Neural crest cell (in vitro differentiated cells): ENCODE measurements at places on chromosomes 3 and 15.

DNA sequence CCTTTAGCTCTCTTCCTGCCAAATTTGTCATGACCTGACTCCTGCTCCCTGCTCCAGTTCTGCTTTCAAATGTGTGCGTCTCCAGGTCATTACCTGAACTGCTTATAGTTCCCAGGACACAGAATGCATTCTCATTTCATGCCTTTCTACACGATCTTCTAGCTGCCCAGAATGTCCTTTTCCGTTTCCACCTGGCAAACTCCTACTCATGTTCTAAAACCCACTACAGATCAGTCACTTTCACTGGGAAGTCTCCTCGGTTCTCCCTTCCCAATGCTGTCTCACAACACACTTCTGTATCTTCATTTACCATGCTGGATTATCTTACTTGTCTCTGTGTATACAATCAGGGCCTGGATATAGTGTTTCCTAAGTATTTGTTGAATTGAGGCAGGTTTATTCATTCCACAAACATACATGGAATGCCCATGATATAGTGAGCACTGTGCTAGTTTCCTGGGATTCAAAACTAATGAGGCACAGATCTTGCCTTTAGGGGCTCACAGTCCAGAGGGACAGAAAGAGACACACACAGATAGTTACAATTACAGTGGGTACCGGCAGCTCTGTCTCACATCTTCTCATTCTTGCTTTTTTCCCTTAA is 1.6 kb upstream of the NOX5 start:
- no peak for DNase-seq

- no peak for DNase-seq
These were observed 34.3 kb upstream of the BSN start for GRCh38 chr3:49519916-49520385.

DNA sequence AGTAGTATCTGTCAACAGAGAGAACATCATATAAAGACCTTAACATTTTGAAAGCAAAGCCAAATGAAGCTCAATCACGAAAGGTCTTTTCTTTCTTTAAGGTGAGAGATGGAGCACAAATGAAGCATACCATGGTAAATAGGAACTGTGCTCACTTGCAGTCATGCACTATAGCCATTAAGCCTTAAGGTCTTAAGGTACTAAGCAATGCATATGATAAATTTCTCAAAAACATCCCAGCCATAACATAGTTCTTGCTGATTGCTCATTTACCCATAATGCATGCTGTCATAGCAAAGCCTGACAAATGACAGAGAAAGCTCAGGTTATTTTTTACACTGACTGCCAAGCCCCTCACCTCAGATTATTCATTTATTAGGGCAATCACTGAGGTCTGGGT is 214.5 kb downstream of the MECOM start:
- no peak for DNase-seq

DNA sequence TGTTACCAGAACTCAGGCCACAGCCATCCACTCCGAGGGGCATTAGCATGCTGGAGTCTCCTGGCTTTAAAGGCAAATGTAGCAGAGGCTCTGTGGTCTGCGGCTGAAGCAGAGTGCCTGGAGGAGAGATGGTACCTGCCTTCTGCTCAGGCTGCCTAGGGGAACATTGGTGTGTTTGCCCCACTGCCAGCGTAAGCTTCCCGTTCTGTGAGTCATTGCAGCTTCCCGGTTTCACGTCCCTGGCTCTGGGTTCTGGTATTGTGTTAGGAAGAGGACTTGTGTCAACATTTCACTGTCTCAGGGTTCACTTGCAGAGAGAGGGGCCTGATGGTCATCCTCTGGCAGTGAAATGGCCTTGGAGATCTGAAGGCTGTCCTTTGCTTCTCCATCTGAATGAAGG is 1.8 kb downstream of the GASK1A start:
- DNase-seq = no peak

- no peak for DNase-seq
These were observed 143.6 kb downstream of the PLCL2 start for GRCh38 chr3:17028363-17028762.

DNA sequence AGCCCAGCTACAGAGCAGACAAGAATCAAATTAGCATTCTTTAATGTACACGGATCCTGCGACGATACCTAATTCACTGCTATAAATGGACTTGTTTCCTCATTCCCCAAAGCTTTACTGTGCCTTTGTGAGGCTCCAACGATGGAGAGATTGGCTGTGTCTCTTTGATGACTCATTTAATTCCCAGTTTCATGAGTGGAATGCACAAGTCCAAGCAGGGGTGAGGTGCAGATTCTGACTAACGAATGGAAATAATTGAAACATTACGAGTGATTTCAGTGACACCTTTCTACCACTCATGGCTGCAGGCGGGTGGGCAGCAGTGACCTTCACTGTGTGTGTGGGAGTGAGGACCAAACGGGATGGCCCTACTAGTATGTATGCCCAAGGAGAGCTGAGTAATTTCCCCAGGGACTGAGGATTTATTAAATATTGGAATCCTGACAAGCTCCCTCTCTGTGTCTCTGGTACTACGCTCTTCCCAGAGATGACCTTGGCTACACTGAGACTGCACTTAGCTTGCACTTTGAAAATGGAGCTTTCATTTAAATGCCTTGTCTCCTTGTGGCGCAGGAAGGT is 156.7 kb downstream of the CACNA2D3 start:
- no peak for DNase-seq

- peak; percentile 45 for DNase-seq
These were observed 10.0 kb upstream of the ST8SIA2 start for GRCh38 chr15:92383519-92384324.

GRCh38 chr3:169583269-169583668 is 80.2 kb downstream of the MECOM start:
- DNase-seq = no peak

DNA sequence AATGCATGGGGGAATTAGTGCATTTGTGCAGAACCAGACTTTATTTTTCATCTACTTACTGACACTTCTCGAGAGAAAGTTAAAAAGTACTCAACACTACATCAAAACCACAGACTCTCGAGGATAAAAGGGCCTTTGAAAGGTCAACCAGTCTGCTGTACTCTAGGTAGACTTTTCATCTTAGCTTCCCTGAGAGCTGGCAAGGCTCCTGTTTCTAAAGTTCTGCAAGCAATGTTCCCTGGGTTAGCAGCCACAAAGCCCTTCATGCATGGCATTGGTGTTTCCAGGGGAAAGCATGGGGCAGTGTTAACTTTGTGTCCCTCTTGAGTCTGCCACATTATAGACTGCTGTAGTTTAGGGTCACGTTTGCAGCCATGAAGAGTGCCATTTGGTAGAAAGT is 106.4 kb upstream of the PFN2 start:
- no peak for DNase-seq

GRCh38 chr3:75692061-75692460 is 27.9 kb downstream of the FRG2C start:
- DNase-seq = no peak

DNA sequence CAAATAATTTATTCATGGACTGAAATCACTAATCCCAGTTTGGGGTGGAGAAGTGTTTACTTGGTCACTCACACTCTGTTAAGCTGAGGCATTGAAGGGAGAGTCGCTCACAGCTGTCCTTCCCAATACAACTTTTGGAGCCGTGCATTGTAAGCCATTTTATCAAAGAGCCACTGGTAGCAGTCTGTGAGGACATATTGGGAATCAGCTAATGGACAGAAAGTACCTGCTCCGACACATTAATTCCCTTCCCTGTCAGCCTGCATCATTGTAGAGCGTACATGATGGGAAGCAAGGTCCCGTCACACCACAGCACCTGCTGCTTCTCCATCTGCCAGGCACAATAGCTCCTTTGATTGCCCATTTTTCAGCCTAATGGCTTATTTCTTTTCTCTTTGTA is 643.2 kb downstream of the SQOR start:
- no peak for DNase-seq

GRCh38 chr15:88529021-88529630 is 17.4 kb downstream of the DET1 start:
- no peak for DNase-seq

GRCh38 chr15:40115670-40116093 is 7.0 kb upstream of the BMF start:
- DNase-seq = no peak

- DNase-seq = no peak
These were observed 56.9 kb upstream of the C3orf49 start for GRCh38 chr3:63762180-63762579.

GRCh38 chr3:70557976-70558375 is 245.5 kb upstream of the MDFIC2 start:
- DNase-seq = no peak

DNA sequence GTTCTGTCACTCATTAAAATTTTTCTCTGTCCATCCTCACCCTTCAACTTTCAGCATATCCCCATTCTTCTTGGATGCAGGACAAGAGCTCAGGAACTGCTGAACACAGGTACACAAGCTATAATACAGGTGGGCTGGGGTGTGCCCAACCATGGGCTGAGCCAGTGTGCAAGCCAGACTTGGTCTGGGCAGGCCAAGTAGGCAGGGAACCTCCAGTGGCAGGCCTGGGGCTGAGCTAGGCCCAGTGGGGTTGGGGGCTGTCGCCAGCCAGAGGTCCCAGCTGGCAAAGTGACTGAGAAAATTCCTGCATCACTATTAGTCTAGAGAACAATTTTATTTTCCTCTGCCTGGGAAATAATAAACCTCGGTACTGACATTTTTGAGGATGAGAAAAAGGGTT is 202.9 kb downstream of the LRRC3B start:
- DNase-seq = no peak

DNA sequence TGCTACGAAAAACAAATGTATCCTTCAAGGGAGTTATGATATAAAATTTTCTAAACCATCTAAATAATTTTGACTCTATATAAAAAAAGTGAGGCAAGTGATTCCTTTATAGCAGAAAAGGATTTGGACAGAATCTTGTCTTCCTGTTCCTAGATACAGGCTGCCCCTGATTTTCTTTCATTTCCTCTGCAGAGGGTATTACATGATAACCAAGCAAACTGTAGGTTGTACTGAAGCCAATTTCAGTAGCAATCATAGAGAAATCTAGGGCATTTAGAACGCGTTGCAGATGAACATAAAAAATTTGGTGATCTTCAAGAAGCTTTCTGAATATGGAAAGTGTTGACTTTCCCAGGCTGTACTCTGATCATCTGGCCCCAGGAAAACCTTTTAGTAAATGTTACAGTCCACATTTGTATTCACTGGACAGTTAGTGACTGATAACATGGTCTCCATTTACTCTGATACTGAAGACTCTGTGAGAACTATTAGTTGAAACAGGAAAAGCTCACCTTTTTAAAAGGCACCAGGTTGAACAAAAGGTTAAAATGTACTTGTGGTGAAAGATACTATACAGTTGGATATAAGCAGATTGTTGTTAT is 9.1 kb upstream of the UTS2B start:
- DNase-seq = no peak

GRCh38 chr3:164458986-164459385 is 619.3 kb downstream of the SI start:
- no peak for DNase-seq

- no peak for DNase-seq
These were observed 52.9 kb downstream of the USF3 start for GRCh38 chr3:113643583-113643982.

- no peak for DNase-seq
These were observed 293.3 kb upstream of the RGMA start for GRCh38 chr15:93382200-93382820.

DNA sequence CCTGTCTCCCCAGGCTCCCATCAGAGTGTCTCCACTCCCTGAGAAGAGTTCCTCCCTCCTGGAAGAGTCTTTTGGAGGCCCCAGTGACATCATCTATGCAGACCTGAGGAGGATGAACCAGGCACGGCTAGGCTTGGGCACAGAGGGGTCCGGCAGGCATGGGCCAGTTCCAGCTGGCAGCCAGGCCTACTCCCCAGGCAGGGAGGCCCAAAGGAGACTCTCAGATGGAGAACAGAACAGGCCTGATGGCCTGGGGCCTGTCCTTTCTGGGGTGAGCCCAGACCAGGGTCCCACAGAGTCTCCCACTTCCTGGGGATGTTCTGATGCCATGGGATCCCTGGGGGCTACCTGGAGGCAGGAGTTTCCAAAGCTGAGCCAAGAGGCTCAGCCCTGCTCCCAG is 8.5 kb downstream of the SH2D7 start:
- DNase-seq = no peak

- no peak for DNase-seq
These were observed 64.9 kb downstream of the CDIN1 start for GRCh38 chr15:36644191-36644896.
